ENCODE measurements at places on chromosomes 5 and 9. TPM values are rescaled to one million over a fixed set of nuclear protein-coding genes. Genes with fewer than 3 reads are reported as not detected.
A peak's percentile ranks its signal among the peaks of the same experiment; 100 is the strongest.

Gene ITGA1
- total RNA-seq: 31.8 TPM

DNA sequence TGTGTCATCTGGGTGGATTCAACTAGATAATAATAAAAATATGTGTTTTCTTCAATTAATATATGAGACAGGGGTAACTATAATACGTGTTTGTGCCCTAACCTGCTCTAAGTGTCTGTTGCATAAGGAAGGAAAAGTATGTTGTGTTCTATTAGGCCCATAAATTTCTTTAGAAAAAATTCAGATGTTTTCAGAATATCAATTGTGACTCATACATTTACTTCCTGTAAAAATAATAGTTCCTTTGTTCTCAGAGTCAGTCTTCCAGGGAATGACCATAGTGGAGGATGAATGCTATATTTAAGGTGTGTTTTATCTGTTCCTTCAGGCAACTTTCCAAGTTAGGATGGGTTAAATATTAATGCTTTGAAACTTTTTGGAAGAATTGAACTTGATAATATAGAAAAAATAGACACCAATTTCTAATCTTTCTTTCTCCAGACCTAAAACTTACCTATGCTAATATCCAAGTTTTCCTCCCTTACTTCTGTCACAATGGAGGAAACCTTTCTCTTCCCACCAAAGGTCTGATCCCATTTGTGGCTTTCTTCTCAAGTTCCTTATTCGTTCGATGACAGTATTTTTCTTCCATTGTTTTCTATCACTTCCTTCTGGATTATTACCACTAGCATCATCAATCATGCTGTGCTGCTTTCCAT is 49.9 kb downstream of the ISL1 start:
- H3K27ac ChIP-seq: no peak overlapping the region
- no peaks in the 10 kb centered on the region for H3K36me3 ChIP-seq
- H3K4me1 ChIP-seq: no peaks in the 10 kb centered on the region

DNA sequence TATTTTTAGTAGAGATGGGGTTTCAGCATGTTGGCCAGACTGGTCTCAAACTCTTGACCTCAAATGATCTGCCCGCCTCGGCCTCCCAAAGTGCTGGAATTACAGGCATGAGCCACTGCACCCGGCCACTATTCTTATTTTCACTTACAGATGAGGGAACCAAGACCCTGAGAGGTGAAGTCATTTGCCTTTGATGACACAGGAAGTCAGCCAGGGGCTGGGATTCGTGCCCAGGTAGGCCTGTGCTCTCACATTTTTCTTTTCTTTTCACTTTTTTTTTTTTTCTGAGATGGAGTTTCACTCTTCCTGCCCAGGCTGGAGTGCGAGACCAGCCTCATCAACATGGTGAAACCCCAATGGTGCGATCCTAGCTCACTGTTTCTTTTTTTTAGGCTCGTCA is 22.2 kb downstream of the ENG start:
- H3K4me3 ChIP-seq: no peak overlapping the region
- H3K4me1 ChIP-seq: peaks cover 56% of the 10 kb centered on the region
- no peaks in the 10 kb centered on the region for H3K27me3 ChIP-seq

DNA sequence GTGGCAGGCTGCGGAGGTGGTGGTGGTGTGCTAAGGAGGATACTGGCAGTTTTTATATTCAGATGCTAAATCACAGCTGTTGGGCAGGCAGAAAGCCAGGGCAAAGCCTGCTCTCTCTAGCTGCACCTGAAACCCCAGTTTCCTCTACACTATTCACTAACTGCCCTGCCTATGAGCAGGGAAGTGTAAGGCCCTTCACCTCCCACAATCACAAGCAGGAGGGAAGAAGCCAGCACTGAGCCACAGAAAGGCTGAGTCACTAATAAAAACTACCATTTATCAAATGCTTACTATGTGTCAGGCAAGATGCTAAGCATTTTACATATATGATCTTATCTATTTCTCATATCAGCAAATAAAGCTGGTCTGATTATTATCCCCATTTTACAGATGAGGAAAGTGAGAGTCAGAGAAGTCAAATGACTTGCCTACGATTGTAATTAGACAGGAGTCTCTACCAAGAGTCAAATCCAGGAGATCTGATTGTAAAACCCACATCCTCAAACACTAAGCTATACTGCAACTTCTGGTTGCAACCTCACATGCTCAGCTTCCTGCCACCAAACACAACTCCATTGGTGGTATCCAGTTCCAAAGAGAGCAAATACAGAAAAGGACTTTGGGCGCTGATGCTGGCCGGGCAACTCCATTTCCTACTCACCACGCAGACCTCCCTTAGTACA is 17.7 kb upstream of the IL6ST start:
- DNase-seq: peak; percentile 63
- H3K4me1 ChIP-seq: peaks cover 16% of the 10 kb centered on the region
- no peaks in the 10 kb centered on the region for H3K36me3 ChIP-seq
- H3K27me3 ChIP-seq: no peaks in the 10 kb centered on the region
- H3K27ac ChIP-seq: peak overlapping the region; percentile 83

Gene THOC3
- total RNA-seq: 22.1 TPM

- H3K4me3 ChIP-seq: no peak overlapping the region
- no peak for DNase-seq
- no peaks in the 10 kb centered on the region for H3K36me3 ChIP-seq
- H3K27me3 ChIP-seq: no peaks in the 10 kb centered on the region
- H3K27ac ChIP-seq: no peak overlapping the region
Observed at GRCh38 chr5:122258241-122258640, 53.8 kb upstream of the SNCAIP start.

GRCh38 chr9:116274293-116274692 is 120.7 kb downstream of the PAPPA start:
- peak; percentile 86 for DNase-seq
- no peaks in the 10 kb centered on the region for H3K27me3 ChIP-seq
- H3K4me3 ChIP-seq: no peak overlapping the region
- H3K27ac ChIP-seq: peak overlapping the region; percentile 88
- H3K4me1 ChIP-seq: peaks cover 49% of the 10 kb centered on the region

DNA sequence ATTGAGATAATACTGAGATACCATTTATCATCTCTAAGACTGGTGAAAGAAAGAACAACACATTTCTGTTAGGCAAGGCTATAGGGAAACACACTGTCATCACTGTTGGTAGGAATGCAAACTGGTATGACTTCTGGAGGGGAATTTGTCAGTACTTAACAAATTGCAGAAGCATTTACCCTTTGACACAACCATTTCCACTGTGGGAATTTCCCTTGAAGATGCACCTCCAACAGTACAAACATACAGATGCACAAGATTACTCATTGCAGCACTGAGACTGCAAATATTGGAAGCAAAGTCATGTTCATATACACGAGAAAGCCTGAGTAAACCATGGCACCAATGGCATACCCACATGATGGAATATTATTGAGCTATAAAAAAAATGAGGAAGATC is 17.6 kb downstream of the GM2A start:
- no peak overlapping the region for H3K27ac ChIP-seq
- no peak for DNase-seq
- H3K4me3 ChIP-seq: no peak overlapping the region
- peaks cover 10% of the 10 kb centered on the region for H3K36me3 ChIP-seq
- H3K27me3 ChIP-seq: no peaks in the 10 kb centered on the region

- no peaks in the 10 kb centered on the region for H3K27me3 ChIP-seq
- no peak overlapping the region for H3K27ac ChIP-seq
- no peaks in the 10 kb centered on the region for H3K36me3 ChIP-seq
- no peaks in the 10 kb centered on the region for H3K4me1 ChIP-seq
- DNase-seq: no peak
Observed at GRCh38 chr5:101435768-101436167, 532.7 kb upstream of the ST8SIA4 start.

Gene PRRX2
- total RNA-seq: 34.8 TPM

DNA sequence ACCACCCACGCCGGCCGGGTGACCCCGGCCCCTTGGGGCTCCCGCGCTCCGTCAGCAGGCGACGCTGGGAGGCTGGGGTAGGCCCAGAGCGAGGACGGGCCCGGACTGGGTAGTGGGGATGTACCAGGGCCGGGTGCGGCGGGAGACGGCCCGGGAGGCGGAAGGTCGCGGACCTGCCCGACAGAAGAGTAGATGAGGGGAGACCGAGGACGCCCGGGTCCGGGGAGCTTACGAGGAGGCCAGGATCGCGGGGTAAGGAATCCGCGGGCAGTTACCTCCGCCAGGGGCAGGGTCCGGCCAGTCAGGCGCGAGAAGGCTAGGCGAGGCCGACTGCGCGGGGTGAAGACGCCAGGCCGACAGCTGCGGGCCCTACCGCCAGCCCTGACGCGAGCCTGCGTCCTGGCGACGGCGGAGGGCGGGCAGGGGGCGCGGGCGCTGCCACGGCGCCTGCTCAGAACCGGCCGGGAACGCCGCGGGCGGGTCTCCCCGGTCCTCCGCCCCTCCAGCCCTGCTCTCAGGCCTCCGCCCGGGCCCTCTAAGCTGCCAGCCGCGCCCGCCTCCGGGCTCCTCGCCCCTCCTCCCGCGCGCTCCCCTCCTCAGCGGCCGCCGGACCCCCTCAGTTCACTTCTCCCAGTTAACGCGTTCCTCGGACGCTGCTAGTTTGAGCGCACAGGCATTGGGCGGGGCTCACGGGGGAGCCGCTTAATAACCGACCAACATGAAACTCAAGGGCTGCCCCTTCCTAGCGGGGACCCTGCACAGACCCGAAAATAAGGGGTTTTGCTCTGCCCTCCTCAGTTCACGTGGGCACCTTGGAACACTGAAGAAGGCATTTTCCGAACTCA is at the start of gene CPLANE1:
Gene CPLANE1, minus strand, starts transcription at position 407 of the 845 bp plus-strand sequence. CDS start 1,678 bp downstream, outside the sequence.
- H3K4me3 ChIP-seq: peak within 1 kb of the TSS; percentile 92
- peaks cover 14% of the 10 kb centered on the region for H3K4me1 ChIP-seq
- peak; percentile 97 for DNase-seq
- no peaks in the 10 kb centered on the region for H3K27me3 ChIP-seq
- H3K27ac ChIP-seq: peak within 1 kb of the TSS; percentile 86

DNA sequence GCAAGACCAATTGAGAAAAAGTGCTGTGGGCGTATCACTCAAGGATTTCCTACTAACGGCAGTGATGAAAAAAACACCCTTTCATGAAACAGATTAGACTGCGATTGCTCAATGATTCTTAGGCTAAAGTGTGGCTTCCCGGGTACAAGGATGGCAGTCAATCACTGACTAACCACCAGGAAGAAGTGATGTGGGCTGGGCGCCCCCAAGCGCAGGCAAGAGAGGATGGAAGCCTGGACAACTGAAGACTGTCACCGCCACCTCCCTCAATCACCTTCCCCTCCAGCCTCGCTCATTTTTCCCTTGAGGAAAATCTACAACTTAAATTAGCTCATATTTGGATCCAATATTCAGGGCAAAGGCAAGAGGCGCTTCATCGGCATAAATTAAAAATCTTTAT is 707.2 kb downstream of the MTRR start:
- no peaks in the 10 kb centered on the region for H3K36me3 ChIP-seq
- DNase-seq: no peak
- H3K27ac ChIP-seq: no peak overlapping the region

DNA sequence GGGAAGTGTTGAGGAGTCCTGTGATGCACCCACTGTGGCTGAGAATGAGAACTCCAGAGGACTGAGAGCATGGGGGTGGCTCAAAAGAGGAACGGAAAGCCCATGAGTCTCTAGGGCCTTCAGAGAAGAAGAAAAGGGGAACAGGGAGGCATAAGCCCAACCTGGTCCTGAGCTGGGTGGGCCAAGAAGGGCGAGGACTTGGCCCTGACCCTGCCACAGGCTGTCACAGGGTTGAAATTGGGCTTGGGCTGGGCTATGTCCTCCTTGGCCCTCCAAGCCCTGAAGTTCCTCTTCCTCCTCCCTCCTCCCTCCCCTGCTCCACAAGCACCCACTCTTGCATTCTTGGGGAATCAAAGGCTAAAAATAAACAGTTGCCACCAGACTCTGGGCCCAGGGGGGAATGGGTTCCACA is 49.3 kb upstream of the PPARGC1B start:
- H3K4me1 ChIP-seq: no peaks in the 10 kb centered on the region
- H3K27me3 ChIP-seq: peaks cover 48% of the 10 kb centered on the region
- no peak for DNase-seq
- no peak overlapping the region for H3K27ac ChIP-seq

Gene PTGS1
- 3.2 TPM for total RNA-seq

DNA sequence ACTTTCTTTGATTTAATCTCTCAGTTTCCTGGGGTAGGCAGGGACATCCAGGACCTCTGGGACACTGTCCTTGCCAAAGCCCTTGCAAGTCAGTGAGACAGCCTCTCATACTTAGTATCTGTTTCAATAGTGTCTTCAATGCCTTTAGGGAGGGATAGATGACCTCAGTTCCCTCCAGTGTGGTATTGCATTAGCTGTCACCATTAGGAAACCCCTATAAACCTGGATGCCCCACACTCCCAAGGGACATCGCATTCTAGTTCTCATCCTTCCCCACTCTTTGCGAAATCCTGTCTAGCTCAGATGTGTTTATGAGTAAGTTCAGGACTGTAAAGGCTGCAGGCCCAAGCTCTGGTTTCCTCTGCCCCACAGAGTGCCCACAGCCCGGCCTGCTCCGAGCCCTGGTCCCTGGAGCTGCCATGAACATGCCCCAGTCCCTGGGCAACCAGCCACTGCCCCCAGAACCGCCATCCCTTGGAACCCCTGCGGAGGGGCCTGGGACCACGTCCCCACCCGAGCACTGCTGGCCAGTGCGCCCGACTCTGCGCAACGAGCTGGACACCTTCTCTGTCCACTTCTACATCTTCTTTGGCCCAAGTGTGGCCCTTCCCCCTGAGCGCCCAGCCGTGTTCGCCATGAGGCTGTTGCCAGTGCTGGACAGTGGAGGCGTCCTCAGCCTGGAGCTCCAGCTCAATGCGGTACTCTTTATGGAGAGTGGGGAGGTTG is 13.2 kb downstream of the TMEM8B start:
- DNase-seq: no peak
- no peaks in the 10 kb centered on the region for H3K27me3 ChIP-seq
- H3K4me3 ChIP-seq: no peak overlapping the region

Gene CMYA5
- 2.1 TPM for total RNA-seq

- H3K27me3 ChIP-seq: no peaks in the 10 kb centered on the region
- no peaks in the 10 kb centered on the region for H3K36me3 ChIP-seq
- peak; percentile 53 for DNase-seq
- no peaks in the 10 kb centered on the region for H3K4me1 ChIP-seq
- no peak overlapping the region for H3K4me3 ChIP-seq
Observed at GRCh38 chr9:101727612-101728524, 10.6 kb downstream of the GRIN3A start.

Gene ARL14EPL
- not detected for total RNA-seq

Gene GRXCR2
- not detected for total RNA-seq

- no peaks in the 10 kb centered on the region for H3K27me3 ChIP-seq
- no peaks in the 10 kb centered on the region for H3K36me3 ChIP-seq
- H3K4me3 ChIP-seq: no peak overlapping the region
Observed at GRCh38 chr5:78905084-78905938, 79.8 kb downstream of the ARSB start.

Data from osteoblast (primary cell).